NCI-H82 (cell line): ENCODE measurements at places on chromosomes 16 and 17.

DNA sequence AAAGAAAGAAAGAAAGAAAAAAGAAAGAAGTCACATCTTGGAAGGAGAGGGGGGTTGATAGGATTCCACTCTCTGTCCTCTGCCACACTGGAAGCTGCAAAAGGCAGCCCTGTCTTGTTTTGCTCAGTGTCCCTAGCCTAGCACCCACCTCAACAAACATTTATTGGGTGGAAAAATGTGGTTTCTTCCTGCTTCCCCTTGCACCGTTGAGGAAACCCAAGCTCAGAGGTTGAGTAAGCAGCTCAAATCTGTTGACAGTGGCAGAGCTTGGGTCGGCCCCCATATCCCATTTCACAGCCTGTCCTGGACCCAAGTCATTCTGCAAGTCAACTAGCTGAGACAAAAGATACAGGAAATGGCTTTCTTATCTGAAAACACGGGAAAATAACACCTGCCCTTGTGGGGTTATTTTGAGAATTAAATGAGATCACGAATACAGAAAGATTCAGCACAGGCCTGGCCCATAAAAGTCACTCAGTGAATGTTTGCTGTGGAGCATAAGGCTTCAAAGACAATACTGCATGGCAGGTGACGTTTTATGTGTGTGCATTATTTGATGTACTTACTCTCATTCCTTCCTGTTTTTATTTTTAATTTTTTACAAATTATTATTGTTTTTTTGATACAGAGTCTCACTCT is 63.6 kb downstream of the SCNN1B start:
- no peak for DNase-seq

DNA sequence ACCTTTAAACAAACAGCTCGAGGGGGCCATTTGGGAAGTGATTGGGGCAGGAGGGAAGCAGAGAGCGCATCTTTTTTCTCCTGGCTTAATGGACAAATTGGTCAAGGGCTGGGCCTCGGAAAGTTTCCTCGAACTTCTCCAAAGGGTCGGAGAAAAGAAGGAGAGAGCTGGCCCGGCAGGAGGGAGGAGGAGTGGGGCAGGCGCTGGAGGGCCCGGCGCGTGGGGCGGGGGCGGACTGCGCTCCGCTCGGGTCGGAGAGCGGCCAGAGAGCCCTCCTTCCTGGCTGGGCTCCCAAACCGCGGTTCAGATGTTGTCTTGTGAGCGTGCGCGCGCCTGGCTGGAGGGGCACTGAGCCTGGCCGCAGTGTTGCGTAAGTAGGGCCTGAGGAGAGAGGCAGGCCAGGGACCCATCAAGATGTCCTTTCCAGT is 1.2 kb downstream of the MMP2 start:
- no peak for DNase-seq

DNA sequence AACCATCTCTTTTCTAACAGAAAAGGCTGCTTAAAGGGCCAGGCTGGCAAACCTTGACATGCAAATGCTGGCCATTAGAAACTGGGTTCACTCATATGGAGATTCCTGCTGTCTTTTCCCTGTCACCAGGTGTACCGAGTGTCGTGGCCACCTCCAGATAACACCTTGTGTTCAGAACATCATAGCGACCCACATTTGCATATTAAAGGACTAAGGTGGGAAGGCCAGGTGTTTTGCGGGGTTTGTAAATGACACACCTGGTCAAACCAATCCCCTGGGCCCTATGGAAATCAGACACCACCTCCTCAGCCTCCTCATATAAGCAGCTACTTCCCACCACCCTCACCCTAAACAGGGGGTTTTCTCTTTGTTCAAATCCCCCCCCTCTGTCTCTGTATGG is 2.5 kb upstream of the AIPL1 start:
- DNase-seq: no peak

DNA sequence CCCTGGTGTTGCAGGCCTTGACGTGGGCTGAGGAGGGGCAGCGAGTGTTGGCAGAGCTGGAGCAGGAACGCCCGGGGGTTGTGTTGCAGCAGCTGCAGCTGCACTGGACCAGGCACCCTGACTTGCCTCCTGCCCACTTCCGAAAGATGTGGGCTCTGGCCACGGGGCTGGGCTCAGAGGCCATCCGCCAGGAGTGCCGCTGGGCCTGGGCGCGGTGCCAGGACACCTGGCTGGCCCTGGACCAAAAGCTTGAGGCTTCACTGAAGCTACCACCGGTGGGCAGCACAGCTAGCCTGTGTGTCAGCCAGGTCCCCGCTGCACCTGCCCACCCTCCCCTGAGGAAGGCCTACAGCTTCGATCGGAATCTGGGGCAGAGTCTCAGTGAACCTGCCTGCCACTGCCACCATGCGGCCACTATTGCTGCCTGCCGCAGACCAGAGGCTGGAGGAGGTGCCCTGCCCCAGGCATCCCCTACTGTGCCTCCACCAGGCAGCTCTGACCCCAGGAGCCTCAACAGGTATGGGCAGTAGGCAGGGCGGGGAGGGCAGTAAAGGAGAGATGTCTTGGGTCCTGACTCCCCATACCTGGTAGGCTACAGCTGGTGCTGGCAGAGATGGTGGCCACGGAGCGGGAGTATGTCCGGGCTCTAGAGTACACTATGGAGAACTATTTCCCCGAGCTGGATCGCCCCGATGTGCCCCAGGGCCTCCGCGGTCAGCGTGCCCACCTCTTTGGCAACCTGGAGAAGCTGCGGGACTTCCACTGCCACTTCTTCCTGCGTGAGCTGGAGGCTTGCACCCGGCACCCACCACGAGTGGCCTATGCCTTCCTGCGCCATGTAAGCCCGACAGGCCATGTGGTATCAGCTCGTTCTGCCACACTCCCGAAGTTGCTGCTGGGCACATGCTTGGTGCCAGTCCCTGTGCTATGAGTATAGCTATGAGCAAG is 5.6 kb downstream of the PLEKHG4 start:
- peak; percentile 24 for DNase-seq

DNA sequence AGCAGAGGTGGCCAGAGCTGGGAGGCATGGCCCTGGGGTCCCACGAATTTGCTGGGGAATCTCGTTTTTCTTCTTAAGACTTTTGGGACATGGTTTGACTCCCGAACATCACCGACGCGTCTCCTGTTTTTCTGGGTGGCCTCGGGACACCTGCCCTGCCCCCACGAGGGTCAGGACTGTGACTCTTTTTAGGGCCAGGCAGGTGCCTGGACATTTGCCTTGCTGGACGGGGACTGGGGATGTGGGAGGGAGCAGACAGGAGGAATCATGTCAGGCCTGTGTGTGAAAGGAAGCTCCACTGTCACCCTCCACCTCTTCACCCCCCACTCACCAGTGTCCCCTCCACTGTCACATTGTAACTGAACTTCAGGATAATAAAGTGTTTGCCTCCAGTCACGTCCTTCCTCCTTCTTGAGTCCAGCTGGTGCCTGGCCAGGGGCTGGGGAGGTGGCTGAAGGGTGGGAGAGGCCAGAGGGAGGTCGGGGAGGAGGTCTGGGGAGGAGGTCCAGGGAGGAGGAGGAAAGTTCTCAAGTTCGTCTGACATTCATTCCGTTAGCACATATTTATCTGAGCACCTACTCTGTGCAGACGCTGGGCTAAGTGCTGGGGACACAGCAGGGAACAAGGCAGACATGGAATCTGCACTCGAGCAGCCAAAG is 2.3 kb downstream of the CSF3 start:
- no peak for DNase-seq

DNA sequence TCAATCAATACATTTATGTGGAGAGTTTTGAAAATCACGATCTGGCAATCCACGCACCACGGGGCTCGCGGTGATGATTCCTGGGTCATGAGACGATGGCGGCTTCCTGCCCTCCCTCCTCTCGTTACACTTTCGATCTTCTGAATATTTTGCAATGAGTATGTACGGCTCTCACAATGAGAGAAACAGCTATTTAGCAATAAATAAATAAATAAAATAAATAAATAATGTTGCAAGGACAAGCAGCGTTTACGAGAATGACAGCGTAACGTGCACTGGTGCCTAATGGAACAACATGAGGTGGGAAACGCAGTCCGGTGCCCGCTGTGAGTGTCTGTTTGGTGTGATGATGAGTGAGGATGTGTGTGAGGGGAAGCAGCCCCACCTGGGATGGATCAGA is 46.7 kb upstream of the JPH3 start:
- DNase-seq: no peak

DNA sequence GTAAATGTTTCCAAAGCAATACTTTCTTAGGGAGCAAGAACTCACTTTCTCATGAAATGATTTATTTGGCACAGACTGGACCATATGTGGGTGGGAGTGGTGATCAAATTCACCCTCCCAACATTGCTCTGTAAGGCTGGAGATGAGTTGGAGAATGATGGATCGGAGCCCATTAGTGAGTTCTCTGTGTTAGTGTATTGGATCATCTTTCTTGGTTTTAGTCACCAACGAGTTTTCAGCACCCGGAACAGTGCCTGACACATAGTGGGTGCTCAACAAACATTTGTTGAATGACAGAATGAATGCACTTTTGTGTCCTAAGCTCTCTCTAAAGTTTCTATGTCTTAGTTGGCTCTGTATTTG is 104.5 kb upstream of the FAM20A start:
- DNase-seq: no peak

GRCh38 chr16:19846436-19846835 is 38.2 kb downstream of the GPRC5B start:
- no peak for DNase-seq

- DNase-seq: no peak
Measured at GRCh38 chr17:61928101-61928436, 287 bp upstream of the INTS2 start.
